Putamen (tissue), 1 donor: ENCODE measurements at places on chromosomes 13 and 19.

DNA sequence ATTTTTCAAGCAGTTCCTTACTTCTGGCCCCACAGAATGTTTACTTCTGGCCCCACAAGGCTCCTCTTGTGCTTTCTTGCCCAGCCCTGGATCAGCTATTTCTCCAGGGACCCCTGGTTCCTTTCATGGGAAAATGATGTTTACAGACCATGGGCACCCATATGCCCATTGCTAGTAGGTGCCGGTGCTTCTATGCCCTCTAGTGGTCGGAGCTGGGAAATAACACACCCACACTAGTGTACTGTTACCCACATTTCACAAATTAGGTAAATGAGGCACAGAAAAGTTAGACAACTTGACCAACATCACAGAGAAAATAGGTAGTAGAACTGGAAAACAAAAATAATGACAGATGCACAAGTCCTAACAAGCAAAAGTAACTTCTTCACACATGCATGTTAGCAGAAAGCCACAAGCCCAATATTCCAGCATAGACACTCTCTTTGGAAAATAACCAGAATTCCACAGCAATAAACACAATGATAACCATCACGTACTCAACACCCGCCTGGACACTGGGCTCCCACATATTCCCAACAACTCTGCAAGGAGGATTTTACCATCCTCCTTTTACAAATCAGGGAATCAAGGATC is 1.3 kb upstream of the CEACAM6 start:
- no peak for DNase-seq

GRCh38 chr13:54614726-54615125 is 1586.1 kb downstream of the OLFM4 start:
- no peak for DNase-seq

GRCh38 chr13:42061943-42062342 is 13.5 kb downstream of the DGKH start:
- DNase-seq: no peak

DNA sequence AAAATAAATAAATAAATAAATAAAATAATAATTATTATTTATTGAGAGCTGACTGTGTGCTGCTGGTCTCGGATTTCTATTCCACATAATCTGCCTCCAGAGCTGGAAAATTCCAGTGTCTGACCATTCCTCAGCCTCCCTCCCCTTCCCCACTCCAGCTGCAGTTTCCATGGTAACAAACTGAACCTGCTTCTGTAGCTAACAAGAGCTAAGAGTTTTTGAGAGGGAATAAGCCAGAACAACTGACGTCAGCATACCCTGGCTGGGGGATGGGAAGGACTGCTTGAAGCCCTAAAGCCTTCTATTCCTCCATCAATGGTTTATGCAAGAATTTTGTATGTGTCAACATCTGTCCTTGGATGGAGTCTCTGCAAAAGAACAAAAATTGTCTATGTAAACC is 26.0 kb upstream of the PEG3 start:
- no peak for DNase-seq

- DNase-seq: no peak
These were observed 17.6 kb downstream of the CEBPG start for GRCh38 chr19:33390908-33391630.

GRCh38 chr19:13011653-13012389 is 16.5 kb downstream of the NFIX start:
- no peak for DNase-seq

GRCh38 chr19:6481541-6482342 is at the start of gene DENND1C:
Gene DENND1C, minus strand, starts transcription at chr19:6481787. Its CDS starts 92 bp downstream, at chr19:6481695.
- no peak for DNase-seq

DNA sequence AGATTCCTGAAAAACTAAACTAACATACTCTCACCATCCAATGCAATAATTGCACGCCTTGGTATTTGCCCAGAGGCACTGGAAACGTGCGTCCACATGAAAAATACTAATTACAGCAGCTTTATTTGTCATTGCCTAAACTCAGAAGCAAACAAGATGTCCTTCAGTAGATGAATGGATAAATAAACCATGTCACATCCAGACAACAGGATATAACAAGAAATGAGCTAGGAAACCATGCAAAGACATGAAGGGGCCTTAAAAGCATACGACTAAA is 25.0 kb downstream of the ELL start:
- DNase-seq: no peak

GRCh38 chr19:48614436-48615230 is at the start of gene FAM83E:
Gene FAM83E, minus strand, starts transcription at chr19:48615076. Its CDS starts 1,704 bp downstream, at chr19:48613372.
- no peak for DNase-seq

- no peak for DNase-seq
These were observed 220.2 kb upstream of the NBEA start for GRCh38 chr13:34721631-34722595.

DNA sequence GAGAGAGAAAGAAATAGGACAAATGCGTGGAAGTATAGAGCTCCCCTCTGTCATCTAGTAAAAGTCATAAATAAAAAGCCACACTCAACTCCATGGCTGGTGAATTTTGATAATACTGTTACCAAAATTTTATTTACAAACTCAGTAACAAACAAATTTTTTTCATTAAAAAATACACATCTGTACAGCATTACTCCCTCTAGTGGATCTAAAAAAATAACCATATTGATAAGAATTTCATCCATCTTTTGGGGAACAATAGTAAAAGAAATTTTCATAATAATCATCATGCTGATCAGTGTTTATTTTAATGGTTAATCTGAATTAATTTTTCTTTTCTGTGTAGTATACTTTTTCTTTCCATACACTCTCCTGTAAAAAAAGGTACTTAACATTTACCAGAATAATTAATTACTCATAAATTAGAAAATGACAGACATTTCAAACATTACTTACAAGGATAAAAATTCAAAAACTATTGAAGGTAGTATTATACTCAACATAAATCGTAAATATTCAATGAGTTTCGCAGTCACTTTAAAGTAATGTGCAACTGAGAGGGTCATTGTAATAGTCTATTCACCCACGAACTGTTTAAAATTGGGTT is 173.5 kb upstream of the LSM14A start:
- DNase-seq: no peak

GRCh38 chr19:7554990-7555864 is 19.7 kb downstream of the PNPLA6 start:
- no peak for DNase-seq

- no peak for DNase-seq
These were observed 324.9 kb downstream of the UQCRFS1 start for GRCh38 chr19:28887920-28888618.

GRCh38 chr19:46265217-46265828 is 31.5 kb upstream of the HIF3A start:
- peak; percentile 74 for DNase-seq

DNA sequence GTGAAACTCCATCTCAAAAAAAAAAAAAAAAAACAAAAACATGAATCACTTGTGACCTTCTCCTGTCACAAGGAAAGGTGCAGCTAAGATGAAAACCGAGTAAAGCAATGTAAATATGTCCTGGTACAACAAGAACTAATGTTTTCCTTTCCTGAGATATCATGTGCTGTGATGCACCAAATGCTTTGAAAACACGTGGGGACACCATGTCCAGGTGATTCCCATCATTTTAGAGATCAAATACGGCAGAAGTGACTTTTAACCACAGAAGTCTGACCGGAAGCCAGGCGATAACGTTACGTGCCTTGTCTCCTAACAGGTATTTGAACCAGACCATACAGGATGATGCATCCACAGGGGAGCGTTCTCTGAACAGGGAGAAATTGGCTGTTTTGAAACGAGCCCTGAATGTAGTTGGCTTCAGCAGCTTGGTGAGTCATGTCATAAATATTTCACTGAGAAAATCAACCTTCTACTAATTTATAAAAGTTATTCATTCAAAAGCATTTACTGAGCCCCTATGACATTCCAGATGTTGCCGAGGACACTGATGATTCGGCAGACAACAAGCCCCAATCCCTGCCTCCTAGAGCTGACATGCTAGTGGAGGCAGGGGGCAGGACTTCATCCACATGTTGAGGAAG is 328.1 kb downstream of the MYO16 start:
- DNase-seq: no peak

DNA sequence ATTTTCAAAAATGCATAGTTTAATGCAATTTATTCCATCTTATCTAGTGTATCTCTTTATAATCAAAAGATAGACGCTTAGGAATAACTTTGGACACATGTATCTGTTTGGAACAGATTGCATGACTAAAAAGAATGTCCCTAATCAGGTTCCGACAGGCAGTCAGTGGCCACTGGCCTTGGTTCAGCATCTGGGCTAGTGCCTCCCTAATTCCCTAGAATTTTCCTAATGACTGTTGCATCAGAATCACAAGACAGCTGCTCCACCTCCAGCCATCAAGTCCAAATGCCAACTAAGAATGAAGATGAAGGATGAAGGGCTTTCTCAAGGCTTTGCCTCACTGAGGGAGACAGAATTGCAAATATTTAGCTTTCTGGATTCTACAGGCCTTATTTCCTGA is 173.8 kb downstream of the EFNB2 start:
- no peak for DNase-seq

DNA sequence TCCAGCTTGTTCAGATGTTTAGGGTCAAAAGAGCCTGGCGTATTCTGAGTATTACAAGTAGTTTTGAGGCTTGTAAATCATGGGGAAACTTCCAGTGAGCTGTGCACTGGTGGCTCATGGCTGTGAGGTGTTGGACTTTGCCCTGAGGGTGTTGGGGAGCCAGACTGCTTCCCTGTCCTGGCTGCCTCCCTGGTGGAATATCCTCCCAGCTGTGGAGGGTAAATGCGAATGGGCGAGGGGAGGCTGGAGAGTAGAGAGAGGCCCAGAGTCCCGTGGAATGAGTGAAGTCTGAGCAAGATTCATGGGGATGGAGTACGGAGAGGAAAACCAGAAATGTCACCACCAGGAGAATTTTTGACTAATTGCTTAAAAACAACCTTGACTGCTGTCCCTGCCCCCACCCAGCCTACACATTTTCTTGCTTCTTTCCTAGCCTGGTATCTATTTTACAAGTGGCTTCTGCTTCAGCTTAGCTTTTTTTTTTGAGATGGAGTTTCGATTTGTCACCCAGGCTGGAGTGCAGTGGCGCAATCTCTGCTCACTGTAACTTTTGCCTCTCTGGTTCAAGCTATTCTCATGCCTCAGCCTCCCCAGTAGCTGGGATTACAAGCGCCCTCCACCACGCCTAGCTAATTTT is 3.7 kb downstream of the SNRPA start:
- peak; percentile 49 for DNase-seq

- no peak for DNase-seq
These were observed 164.2 kb downstream of the ABCC4 start for GRCh38 chr13:95137096-95137495.

DNA sequence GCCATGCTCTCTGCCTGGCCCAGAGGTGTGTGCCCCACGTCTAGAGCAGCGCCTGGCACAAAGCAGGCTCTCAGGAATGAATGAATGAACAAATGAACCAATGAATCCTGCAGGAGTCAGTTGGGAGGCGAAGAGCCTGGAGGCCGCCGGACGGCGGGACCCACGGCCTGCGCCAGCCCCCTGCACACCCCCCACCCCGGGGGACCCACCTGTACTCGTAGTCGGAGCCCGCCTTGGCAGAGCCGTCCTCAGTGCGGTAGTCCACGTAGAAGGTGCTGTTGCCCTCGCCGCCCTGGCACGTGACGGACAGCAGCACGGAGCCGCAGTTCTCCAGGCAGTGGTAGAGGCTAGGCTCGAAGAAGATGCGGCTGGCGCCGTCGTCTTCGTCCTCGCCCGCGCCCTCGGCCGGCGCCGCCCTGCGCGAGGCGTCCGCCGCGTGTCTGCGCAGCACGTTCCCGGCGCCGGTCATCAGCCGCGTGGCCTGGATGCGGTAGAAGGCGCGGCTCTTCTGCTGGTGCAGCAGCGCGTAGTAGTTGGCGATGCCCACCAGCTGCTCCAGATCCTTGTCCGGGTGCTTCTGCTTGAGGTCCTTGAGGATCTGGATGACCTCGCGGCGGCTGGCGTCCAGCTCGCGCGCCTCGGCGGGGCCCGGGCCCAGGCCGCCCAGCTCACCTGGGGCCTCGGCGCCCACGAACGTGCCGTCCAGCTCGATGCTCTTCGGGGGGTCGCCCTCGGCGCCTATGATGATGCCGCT is 14.8 kb downstream of the SLC8A2 start:
- no peak for DNase-seq

GRCh38 chr19:51550848-51551672 is 19.6 kb upstream of the SIGLEC6 start:
- no peak for DNase-seq

- no peak for DNase-seq
These were observed 36.9 kb downstream of the ARRDC2 start for GRCh38 chr19:18044825-18045304.

DNA sequence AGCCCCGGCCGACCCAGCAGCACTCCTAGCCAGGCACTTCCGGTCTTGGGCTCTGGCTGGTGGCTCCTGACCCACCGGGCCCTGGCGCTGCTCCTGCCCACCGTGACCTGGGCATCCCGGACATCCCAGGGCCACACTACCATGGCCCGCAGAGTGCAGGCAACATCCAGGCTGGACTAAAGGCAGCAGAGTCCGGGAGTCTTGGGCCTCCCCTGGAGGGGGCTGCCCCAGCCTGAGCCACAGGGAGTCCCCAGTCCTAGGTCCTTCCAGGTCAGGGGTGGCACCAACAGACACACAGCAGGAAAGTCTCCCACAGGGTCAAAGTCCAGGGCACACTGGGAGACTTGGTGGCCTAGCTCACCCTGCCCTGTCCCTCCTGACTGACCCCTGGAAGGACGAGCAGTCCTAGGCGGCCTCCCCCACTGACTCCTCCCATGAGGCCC is 10.8 kb downstream of the LSM4 start:
- DNase-seq: no peak

DNA sequence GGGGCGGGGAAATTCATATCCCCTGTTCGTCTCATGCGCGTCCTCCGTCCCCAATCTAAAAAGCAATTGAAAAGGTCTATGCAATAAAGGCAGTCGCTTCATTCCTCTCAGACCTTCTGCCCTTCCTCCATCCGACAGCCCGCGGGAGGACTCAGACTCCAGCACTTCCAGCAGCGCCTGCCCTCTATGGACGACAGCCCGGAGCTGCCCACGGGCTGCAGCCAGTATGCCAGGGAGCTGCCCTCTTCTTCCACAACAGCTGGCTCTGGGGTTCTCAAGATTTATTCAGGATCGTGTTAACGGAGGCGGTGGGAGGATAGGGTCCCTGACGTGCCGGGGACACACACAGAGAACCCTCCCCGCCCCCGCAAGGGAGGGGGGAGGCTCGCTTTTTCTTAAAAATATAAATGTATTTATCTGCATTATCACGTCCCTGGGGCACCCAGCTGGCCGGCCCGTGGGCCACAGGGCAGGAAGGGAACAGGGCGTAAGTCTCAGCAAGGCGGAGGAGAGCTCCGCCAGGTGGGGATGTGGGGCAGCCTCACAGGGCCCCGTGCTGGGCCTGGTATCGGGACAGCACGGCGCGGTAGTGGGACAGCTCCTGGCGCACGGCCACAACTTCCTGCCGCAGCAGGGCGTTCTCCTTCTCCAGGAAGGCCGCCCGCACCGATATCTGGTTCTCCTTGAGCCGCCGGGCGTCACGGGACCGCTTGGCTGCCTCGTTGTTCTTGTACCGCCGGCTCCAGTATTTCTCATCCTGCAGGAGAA is 6.7 kb downstream of the DBP start:
- DNase-seq: no peak

- DNase-seq: no peak
These were observed 2.7 kb downstream of the SMAD9 start for GRCh38 chr13:36917311-36917710.

DNA sequence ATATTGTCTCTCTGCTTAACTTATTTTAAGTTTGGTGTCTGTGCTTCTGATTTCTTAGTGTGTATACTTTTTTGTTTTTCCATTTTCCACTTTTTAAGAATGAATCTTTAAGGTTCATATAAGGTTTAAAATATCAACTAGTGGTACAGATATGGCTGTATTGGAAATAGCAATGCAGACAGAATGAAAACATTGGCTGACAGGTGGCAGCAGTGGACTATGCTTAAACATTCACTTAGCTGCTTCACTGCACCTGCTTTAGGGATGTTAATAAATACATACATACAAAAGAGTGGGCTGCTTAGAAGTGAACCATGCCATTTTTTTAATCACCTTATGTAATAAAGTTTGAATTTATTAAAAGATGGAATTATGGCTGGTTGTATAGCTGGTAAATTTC is 27.3 kb downstream of the TM9SF2 start:
- no peak for DNase-seq
